Spleen (tissue), 13 donors: ENCODE measurements at places on chromosomes 12 and 14. TPM values are rescaled to one million over a fixed set of nuclear protein-coding genes. Genes with fewer than 3 reads are reported as not detected.

The MYH6 gene
- not detected for total RNA-seq

The SSPN gene
- total RNA-seq, result 27.4 TPM

The PRPH gene
- total RNA-seq, result 0.98 TPM

The NYNRIN gene
- total RNA-seq, result 13.0 TPM

The MORN3 gene
- 0.17 TPM for total RNA-seq

The ACOT4 gene
- 1.7 TPM for total RNA-seq

The PGF gene
- 7.7 TPM for total RNA-seq

The TAS2R30 gene
- 23.9 TPM for total RNA-seq

DNA sequence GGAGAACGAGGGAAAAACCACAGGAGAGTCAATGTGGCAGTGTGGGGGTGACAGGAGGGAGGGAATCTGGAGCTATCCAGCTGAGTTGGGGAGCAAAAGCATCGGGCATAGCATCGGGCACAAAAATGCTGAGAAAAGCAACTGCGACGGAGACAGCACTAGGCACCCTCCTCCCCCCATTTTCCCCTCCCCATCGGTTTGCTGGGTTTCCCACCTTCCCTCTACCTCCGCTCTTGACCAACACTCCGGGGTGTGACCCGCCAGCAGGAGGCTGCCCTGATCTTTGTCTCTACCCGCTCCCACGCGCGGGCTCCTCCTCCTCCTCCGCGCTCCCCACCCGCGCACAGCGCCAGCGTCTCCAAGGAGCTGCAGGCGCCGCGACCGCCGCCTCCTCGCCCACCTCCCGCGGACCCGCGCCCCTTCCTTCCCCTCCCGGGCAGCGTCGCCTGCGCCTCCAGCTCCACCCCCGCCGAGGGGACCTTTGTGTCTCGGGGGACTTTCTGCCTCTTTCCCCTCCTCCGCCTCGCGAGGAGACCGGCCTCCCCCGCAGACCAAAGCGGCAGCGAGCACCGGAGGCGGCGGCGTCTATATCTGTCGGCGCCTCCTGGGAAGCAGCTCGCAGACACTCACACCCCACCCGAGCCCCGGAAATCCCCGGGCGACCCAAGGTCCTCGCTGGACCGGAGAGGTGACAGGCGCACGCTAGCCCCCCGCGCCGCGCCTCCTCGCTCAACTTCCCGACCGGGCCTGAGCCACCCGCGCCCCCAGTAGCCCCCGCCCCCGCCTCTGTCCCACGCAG lies 920 bp downstream of the CDK17 start:
- H3K36me3 ChIP-seq, result no peaks in the 10 kb centered on the region
- H3K4me3 ChIP-seq, result peak overlapping the region; percentile 96
- no peaks in the 10 kb centered on the region for H3K27me3 ChIP-seq
- DNase-seq, result peak; percentile 96
- H3K4me1 ChIP-seq, result peaks cover 51% of the 10 kb centered on the region
- H3K27ac ChIP-seq, result peak overlapping the region; percentile 99

DNA sequence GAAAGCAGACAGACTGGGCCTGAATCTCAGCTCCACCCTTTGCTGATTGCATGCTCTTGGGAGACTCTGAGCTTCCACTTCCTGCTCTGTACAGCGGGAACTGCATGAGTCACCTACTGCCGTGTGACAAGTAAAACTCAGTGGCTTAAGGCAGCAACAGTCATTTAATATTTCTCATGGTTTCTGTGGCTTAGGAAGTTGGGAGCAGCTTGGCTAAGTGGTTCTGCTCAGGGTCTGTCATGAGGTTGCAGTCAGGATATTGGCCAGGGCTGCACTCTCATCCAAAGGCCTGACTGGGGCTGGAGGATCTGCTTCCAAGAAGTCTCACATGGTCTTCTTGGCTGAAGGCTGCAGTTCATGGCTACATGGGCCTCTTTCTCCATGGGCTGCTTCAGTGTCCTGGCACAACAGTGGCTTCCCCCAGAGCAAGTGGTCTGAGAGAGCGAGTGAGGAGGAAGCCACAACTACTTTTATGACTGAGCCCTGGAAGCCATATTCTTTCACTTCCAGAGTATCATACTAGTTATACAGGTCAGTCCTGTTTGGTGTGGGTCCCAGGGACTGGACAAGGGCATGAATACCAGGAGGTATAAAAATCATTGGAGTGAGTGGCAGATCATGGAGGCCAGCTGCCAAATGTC lies 49.7 kb downstream of the FAM222A start:
- H3K27me3 ChIP-seq, result no peaks in the 10 kb centered on the region
- peaks cover 32% of the 10 kb centered on the region for H3K4me1 ChIP-seq
- DNase-seq, result no peak
- H3K27ac ChIP-seq, result no peak overlapping the region
- no peak overlapping the region for H3K4me3 ChIP-seq
- H3K36me3 ChIP-seq, result no peaks in the 10 kb centered on the region

DNA sequence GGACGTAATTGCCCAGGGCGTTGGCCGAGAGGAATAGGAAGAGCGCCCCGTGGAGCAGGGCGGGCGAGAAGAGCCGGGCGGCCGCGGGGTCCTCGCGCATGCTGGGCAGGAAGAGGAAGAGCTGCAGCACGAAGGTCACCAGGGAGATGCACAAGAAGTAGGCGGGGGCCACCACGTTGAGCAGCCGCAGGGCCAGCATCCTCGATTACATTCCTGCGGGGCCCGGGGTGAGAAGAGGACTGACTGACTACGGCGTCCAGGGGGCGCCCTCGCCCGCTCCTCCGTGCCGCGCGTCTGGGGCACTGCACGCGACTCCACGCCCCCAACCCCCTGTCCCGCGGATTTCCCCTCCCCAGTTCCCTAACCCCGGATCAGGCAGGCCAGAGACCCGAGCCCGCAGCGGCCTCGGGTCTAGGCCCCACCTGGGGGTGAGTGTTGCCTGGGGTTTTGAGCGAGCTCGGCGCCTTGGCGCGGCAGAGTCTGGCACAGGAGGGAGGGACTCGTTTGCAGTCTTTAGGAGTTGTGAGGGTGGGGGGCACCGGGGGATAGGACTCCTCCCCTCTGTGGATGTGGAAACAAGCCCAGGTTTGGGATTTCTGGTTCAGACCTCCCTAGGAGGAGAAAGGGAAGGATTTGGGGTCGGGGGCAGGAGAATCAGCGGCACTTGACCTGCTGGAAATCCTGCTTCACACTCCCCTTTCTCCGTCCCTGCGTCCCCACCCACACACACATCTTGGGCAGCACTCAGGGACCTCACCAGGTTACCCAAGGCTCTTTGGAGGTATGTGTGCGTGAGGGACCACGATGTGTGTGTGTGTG lies 1.8 kb downstream of the ZDHHC22 start:
- no peaks in the 10 kb centered on the region for H3K36me3 ChIP-seq
- H3K27ac ChIP-seq, result no peak overlapping the region
- peaks cover 91% of the 10 kb centered on the region for H3K27me3 ChIP-seq
- DNase-seq, result peak; percentile 82

GRCh38 chr14:24940213-24940783 lies 109.6 kb downstream of the STXBP6 start:
- H3K4me1 ChIP-seq, result no peaks in the 10 kb centered on the region
- no peaks in the 10 kb centered on the region for H3K27me3 ChIP-seq

DNA sequence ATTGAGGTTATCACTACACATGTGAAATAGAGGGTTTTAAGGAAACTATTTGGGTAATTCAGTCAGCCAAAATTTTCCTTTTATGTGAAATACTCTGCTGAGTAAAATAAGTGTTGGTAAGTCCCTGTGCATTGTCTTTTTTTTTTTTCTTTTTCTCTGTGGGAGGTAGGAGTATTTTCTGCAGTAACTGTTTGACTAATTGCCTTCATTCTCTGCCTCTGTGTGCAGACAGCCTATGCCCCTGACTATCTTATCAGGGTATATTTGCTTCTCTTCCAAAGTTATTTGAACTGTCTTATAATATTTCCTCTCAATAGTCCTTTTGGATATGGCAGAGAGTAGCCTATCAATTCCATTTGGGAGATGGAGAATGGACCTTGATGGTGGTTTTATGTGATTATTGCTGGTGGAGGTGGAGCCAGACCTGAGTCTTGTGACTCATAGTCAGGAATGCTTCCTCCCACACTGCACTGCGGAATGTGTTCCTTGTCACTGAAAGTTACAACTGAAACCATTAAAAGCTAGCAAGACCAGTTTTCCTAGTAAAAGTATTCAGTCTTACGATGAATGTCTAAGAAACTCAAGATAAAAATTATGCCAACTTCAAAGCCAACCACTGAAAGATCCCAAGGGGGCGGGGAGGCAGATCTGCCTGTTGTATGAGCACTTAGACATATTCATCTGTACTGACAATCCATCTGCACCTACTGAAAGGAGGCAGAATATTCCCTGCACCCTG lies 40.9 kb upstream of the STXBP6 start:
- H3K4me3 ChIP-seq, result no peak overlapping the region
- no peaks in the 10 kb centered on the region for H3K27me3 ChIP-seq
- no peaks in the 10 kb centered on the region for H3K4me1 ChIP-seq
- H3K27ac ChIP-seq, result no peak overlapping the region
- DNase-seq, result no peak
- no peaks in the 10 kb centered on the region for H3K36me3 ChIP-seq

DNA sequence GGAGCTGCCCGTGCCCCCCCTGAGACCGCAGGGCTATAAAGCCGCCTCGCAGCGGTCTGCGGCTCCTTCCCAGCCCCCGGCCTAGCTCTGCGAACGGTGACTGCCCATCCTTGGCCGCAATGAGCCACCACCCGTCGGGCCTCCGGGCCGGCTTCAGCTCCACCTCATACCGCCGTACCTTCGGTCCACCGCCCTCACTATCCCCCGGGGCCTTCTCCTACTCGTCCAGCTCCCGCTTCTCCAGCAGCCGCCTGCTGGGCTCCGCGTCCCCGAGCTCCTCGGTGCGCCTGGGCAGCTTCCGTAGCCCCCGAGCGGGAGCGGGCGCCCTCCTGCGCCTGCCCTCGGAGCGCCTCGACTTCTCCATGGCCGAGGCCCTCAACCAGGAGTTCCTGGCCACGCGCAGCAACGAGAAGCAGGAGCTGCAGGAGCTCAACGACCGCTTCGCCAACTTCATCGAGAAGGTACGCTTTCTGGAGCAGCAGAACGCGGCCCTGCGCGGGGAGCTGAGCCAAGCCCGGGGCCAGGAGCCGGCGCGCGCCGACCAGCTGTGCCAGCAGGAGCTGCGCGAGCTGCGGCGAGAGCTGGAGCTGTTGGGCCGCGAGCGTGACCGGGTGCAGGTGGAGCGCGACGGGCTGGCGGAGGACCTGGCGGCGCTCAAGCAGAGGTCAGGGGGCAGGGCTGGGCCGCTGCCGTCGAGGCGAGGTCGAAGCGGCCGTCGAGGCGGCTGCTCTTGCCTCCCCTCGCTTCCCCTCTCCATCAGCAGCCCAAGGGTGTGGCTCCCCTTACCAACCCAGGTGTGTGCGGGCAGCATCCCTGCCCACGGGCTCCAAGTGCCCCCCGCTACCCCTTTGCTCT lies at the start of gene PRPH:
PRPH (plus strand) TSS at position 66 of the 855 bp plus-strand sequence; CDS start at position 120, 54 bp downstream.
- DNase-seq, result peak; percentile 72
- no peaks in the 10 kb centered on the region for H3K36me3 ChIP-seq
- H3K4me1 ChIP-seq, result peaks cover 50% of the 10 kb centered on the region
- peak within 1 kb of the TSS; percentile 5 for H3K4me3 ChIP-seq
- peaks cover 68% of the 10 kb centered on the region for H3K27me3 ChIP-seq
- H3K27ac ChIP-seq, result no peak within 1 kb of the TSS

- H3K27ac ChIP-seq, result no peak overlapping the region
- H3K4me1 ChIP-seq, result no peaks in the 10 kb centered on the region
- peak; percentile 84 for DNase-seq
- H3K27me3 ChIP-seq, result no peaks in the 10 kb centered on the region
Measured at GRCh38 chr12:52327052-52327829, 6.0 kb upstream of the KRT83 start.

DNA sequence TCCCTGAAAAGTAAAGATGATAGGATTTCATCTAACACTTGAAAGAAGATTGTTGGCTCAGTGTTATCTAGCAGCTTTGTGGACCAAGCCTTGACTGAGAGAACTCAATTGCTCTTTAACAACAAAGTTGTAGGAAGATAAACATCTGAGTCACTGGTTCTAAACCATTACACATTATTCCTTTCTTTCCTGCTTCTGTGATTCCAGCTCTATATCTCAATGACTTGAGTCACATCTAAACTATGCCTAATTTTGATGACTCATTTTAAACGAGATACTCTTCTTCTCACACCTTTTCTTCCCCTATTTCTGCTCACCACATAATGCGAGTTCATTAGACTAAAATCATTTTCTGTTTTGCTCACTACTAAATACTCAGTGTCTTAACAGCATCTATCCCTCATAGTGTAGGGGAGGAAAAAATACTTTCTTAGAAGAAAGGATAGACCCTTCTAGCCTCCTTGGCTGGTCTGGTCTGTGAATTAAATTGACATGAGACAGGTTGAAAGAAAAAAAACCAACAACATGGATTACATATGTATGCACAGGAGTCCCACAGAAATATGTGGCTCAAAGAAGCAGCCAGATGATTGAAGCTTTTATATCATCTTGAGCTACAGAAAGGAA lies 201.4 kb downstream of the C12orf50 start:
- no peak overlapping the region for H3K27ac ChIP-seq
- no peaks in the 10 kb centered on the region for H3K36me3 ChIP-seq
- H3K27me3 ChIP-seq, result no peaks in the 10 kb centered on the region
- no peak for DNase-seq
- no peaks in the 10 kb centered on the region for H3K4me1 ChIP-seq

- peaks cover 34% of the 10 kb centered on the region for H3K4me1 ChIP-seq
- peak; percentile 88 for DNase-seq
- no peaks in the 10 kb centered on the region for H3K27me3 ChIP-seq
- no peaks in the 10 kb centered on the region for H3K36me3 ChIP-seq
- no peak overlapping the region for H3K4me3 ChIP-seq
- no peak overlapping the region for H3K27ac ChIP-seq
Measured at GRCh38 chr14:100533656-100534485, 53.3 kb downstream of the BEGAIN start.

DNA sequence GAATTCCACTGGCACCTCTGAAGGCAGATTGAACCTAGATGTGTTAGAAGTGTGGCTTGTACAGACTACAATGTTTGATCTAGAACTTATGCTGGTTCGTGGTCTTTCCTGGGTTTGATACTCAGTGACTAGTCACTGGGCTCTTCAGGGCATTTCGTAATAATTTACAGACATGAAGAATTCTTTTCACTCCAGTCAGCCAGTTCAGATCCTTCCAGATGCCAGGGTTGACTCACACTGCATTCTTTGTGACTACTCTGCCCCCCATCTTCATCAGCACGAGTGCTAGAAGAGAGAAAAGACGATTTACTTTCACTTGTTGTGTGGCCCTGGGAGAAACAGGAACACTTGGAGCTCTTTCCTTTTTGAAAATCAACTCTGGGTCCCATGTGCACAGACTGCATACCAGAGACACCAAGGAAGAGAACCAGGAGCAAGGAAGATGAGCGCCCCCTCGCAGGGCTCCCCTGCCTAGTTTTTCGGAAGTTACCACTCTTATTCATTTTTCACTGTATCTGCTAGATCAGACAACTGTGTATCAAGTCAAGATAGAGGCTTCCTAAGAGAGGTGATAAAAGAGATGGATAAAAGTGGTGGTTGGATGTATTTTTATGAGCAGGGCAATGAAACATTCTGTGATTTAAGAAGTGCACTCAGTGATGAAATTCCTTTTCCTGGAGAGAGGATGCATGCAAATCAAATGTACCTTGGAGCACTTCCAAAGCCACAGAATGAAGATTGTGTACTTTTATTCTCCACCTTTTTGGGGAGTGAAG lies 33.5 kb upstream of the EVL start:
- H3K4me3 ChIP-seq, result no peak overlapping the region
- H3K27ac ChIP-seq, result no peak overlapping the region
- no peak for DNase-seq
- H3K36me3 ChIP-seq, result no peaks in the 10 kb centered on the region
